ENCODE measurements at places on chromosomes 3 and 15. TPM values are rescaled to one million over a fixed set of nuclear protein-coding genes. Genes with fewer than 3 reads are reported as not detected.

CCDC9B gene
- total RNA-seq: 10.0 TPM

GNAT1 gene
- not detected for total RNA-seq

- no peak for DNase-seq
Observed at GRCh38 chr3:26202169-26202568, 412.3 kb downstream of the OXSM start.

DNA sequence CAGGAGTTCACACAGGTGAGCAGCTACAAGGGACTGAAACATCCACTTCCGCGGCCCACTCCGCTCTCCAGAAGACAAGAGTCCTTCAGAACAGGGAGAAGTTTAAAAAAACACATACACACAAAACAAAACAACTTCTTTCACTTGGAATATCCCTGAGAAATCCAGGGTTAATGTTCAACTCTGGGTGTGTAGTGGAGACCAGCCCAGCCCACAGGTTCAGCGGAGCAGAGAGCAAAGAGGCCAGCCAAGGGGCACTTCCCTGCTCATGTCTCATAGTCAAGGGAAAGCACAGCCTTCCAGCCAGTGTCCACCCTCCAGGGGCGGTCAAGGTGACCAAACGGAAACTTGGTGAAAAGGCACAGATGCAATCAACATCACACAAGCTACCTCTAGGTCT lies 41.6 kb downstream of the WNT5A start:
- DNase-seq: no peak

UBE2Q2 gene
- total RNA-seq: 69.1 TPM

DNA sequence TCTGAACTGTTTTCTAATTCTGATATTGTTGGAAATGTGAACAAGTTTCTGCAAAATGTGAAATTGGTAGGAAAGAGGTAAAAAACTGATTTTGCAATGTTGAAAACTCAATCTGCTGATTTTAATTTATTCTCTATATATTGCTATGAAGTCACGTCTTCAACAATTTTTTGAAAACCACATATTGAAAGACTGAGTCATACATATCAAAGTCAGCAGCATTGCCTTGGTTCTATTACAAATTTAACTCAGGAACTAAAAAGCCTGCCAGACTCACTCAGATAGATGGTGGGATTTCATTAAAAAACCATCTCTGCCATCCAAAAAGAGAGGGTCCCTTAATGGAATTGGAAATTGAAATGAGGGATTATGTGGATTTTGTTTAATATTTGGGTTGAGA lies 351.4 kb downstream of the CNTN3 start:
- no peak for DNase-seq

- DNase-seq: no peak
Observed at GRCh38 chr3:188099907-188100306, 54.0 kb upstream of the LPP start.

GRCh38 chr3:109117939-109118338 lies at the start of gene MORC1:
Gene MORC1, minus strand, starts transcription at chr3:109118134. Its CDS starts 75 bp downstream, at chr3:109118059.
- DNase-seq: no peak

DNA sequence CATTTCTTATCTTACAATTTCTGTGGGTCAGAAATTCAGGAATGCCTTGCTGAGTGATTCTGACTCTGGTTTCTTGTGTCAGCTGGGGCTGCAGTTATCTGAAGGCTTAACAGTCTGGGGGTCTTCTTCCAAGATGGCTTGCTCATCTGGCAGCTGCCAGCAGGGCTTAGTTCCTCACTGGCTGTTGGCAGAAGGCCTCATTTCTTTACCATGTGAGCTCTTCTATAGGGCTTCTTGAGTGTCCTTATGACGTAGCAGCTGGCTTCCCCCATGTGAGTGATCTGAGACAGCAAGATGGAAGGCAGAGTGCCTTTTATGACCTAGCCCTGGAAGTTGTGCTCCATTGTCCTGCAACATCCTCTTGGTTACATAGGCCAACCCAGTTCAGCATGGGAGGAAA lies 82.0 kb upstream of the PDZRN3 start:
- DNase-seq: no peak

DNA sequence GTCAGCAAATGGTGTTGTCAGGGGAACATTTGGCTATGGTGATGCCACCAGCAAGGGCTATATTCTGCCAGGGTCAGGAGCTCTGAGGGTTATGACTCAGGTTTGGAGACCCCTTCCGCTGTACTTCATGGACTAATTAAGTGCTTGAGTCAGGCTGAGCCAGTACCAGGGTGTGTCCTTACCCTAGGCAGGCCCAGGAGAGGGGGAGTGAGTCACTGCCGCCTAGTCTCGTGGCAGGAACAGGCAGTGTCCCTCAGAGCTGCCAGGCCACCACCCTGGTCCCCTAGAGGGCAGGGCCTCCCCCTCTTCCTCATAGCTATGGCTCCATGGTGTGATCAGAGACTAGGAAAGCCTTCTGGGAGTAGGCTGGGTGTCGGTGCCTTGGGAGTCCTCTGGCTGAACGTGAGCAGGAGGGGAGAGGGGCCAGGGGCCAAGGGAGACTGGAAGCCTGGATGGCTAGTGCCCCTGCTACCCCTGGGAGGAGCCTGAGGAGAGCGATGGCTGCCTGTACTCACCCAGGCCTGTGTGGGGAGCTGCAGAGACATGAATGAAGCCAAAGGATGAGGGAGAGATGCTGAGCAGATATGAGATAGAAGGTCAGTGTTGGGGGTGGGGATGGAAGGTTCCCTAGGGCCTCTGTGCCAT lies 10.6 kb downstream of the MAPKAPK3 start:
- peak; percentile 31 for DNase-seq

GOLGA8R gene
- 1.0 TPM for total RNA-seq

- DNase-seq: no peak
Observed at GRCh38 chr15:68874788-68875187, 54.1 kb upstream of the ANP32A start.

SEMA3G gene
- total RNA-seq: 30.9 TPM

GOLGA8S gene
- not detected for total RNA-seq

TOPBP1 gene
- 51.7 TPM for total RNA-seq

HTR3E gene
- total RNA-seq: not detected

DNA sequence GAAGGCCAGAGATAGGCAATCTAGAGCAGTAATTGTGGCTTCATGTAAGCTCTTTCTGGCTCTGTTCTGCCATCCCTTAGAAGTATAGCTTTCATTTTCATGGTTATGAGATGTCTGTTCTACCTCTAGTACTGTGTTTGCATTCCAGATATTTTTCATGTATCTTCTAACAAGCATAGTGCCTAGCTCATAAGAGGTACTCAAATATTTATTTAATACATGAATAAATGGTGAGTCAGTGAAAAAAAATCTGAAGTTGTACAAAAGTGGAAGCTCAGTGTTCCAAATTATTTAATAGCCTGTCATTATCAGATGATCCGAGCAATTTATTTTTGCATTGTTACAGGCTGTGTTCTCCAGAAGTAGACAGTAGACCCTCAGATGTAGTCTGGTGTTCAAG lies 64.3 kb downstream of the OXSM start:
- DNase-seq: peak; percentile 4

- DNase-seq: peak; percentile 16
Observed at GRCh38 chr3:61371123-61371522, 119.9 kb upstream of the FHIT start.

DNA sequence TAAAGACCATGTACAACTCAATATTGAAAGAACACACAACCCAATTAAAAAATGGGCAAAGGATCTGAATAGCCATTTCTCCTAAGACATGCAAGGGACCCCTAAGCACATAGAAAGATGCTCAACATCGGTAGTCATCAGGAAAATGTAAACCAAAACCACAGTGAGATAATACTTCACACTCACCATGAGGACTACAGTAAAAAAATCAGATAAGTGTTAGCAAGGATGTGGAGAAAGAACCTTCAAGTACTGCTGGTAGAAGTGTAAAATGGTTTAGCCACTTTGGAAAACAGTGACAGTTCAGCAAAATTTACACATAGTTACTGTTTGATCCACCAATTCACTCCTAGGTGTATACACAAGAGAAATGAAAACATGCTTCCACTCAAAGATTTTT lies 30.1 kb upstream of the XIRP1 start:
- DNase-seq: no peak

DNA sequence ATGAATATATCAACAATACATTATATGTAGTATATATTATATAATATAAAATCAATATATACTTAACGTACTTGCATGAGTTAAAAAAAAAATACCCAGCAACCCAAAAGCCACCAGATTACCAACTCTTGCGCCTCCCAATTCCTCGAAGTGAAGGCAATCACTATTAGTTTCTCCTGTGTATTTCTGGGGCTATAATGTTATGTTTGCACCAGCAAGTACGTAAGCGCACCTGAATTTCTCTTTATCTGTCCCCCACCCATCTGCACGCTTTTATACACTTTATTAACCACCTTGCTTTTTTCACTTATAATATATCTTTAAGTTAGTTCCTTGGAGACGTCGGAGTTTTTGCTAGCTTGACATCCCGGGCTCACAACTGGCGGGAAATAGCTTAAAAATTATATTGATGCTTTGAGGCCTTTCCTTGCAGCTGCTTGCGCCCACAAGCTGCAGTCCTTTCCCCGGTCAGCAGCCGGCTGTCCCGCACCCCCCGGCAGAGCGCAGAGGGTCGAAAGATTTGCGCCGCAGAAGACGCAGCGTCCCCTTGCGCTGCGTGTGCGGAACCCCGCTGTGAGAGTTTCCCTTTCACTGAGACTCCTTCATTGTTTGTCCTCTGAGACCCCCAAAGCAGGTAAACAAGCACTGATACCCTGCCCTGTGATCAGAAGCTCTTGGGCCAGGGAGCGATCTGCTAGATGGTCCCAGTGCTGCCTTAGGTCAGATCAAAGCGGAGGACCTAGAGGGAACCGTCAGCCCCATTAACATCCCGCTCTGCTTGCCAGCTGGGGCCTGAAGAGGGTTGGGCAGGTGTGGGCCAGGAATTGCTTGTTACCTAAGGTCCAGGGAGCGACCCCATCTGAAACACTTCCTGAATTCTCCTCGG lies 8.9 kb upstream of the EOMES start:
- DNase-seq: no peak

- DNase-seq: no peak
Observed at GRCh38 chr15:30824518-30825195, 79.1 kb upstream of the FAN1 start.

MAPK6 gene
- total RNA-seq: 41.5 TPM

SH2D7 gene
- not detected for total RNA-seq

CYP1A2 gene
- total RNA-seq: not detected

GRCh38 chr3:177468816-177469215 lies 271.5 kb upstream of the TBL1XR1 start:
- no peak for DNase-seq

DNA sequence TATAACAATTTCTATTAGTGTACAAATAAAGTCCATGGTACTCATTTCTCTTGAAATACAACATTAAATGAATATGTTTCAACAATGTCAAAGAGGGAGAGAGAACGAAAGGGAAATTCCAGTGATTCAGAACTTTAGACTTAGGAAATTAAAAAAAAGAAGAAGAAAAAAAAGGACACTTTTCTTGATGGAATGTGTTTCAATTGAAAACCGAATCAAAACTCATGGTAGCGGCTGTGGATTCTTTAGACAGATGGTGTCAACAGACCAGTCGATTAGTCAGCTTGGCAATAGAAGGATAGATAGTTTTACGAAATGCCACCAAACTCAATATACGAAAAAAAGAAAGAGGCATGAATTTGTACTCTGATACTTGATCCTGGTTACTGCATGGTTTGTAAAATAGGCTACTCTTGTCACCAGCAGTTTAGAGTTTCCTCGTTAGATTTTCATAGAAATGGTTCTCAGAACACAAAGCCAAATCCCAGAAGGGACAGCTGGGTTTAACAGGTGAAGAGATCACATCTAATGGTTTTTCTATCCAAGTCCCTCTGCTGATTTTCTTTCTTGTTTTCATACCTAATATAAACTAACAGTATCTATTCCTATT lies 793.5 kb downstream of the ROBO1 start:
- no peak for DNase-seq

DNAH1 gene
- total RNA-seq: 5.6 TPM

DNA sequence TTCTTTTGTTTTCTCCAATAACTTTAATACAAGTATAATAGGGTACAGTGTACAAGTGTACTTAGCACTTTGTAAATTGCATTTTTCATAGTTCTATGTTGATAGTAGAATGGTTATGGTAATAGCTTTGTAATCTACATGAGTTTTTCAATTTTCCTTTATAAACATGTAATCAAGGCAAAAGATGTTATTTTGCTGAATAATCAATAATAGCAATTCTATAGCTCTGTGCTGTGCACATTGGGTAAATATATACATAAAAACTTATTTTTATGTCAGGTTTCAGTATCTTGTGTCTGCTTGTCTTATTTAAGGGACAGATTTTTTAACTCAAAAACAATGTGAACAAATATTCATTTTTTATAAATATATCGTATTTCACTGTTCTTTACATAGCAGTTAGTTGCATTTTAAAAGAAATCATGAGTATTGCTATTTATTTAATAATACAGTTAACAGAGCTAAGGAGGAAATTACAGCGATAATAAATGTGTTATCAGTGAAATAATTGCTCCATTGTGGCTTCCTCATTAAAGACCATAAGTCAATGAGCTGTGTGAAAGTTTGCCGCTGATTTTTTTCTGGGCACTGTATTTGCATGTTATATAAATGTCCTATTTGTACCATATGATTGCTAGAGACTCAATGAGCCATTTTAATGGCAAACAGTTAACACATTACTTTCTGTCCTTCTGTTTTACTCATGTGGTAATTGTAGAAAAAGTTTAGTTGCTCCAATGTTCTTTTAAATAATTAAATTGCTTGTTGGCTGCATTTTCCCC lies 214.6 kb upstream of the STAC start:
- DNase-seq: no peak

GRCh38 chr3:106288781-106289180 lies 420.0 kb upstream of the CBLB start:
- no peak for DNase-seq

DNA sequence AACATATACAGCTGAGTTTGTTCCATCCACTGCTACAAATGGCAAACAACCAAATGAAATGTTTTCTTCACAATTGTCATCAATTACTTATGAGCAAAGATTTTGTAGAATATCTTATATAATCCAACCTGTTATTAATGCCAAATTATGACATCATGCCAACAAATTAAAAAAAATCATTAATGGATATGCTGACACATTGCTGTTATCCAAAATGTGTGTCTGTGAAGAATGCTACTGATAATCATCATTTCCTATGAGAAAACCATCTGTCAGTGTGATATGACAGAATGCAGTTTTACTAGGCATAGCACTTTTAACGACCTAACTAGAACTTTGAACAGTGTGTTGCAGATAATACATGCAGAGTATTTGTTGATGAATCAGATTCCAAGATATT lies 556.5 kb upstream of the KCNMB2 start:
- DNase-seq: peak; percentile 0

DNA sequence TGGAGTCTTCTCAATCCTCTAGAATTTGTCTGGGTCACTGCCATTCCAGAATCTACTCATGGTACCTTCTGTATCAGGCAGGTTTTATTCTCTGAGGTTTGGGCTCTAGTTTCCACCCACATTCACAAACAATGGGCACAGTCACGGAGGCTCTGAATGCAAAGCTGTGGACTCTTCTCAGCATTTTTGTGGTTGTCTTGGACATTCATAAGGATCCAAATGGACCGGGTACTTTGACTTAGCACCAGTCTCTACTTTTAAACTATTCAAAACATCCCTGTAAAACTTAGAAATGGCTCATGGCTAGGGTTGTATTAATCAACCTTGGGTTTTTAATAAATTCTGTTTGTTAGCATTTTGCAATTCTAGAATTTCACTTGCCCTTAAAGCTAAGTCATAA lies 277.9 kb upstream of the THBS1 start:
- DNase-seq: no peak

- no peak for DNase-seq
Observed at GRCh38 chr3:144989807-144990206, 1018.2 kb downstream of the DIPK2A start.

XCR1 gene
- total RNA-seq: not detected

DCLK3 gene
- total RNA-seq: under 0.01 TPM

All from dermis blood vessel endothelial cell (primary cell).